ENCODE measurements at places on chromosomes 13 and 19.

DNA sequence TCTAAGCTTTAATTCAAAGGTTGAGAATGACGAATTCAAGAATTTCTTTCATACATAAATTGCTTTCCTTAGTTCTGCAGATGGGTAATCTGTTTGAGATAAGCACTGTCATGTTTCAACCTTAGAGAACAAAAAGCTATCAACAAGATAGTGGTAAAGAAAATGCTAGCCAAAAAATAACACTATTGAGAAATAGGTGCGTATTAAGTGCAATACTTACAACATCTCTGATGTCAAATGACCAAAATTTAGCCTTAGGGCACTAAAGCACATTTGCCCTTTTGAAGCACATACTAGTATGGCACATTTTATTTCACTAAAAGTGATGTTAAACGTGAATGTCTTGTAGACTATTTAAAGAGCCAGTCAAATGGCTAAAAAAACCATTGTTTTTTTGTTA, 4.9 kb downstream of the KBTBD6 start:
- no peak for ATAC-seq

GRCh38 chr13:36068991-36069390, 62.2 kb downstream of the DCLK1 start:
- ATAC-seq, result no peak

DNA sequence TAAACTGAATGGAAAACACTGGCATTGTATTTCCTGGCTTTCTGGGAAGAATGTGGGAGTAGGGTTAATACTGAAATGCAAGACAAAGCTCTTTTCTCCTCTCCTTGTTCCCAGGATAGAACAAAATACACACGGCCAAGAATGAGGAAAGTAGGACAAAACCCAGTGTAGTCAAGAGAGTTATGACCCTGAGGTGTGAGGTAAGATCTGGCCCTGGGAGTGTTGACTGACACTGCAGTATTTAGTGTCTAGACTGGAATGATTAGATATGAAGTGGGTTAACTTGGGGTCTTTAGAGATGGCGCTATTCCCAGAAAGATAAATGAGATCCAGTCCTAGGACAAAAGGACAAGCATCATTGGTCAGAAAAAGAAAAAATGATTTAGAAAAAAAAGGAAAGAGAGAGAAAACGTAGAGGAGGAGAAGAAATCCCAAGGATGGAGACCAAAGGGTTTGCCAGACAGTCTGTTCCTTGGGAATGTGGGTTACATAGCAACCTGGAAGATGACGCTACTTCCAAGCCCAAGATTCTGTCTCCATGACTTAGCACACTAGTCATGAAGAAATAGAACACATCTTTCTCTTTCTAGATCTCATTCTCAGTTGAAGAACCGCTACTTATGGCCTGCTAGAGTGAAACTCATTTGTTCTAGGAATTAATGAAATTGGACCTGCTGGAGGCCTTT, 543.6 kb upstream of the GPC6 start:
- ATAC-seq, result no peak

GRCh38 chr19:8608941-8609278, 1.6 kb downstream of the ADAMTS10 start:
- no peak for ATAC-seq

- ATAC-seq, result no peak
Measured at GRCh38 chr13:46698910-46699460, 98.0 kb downstream of the ESD start.

DNA sequence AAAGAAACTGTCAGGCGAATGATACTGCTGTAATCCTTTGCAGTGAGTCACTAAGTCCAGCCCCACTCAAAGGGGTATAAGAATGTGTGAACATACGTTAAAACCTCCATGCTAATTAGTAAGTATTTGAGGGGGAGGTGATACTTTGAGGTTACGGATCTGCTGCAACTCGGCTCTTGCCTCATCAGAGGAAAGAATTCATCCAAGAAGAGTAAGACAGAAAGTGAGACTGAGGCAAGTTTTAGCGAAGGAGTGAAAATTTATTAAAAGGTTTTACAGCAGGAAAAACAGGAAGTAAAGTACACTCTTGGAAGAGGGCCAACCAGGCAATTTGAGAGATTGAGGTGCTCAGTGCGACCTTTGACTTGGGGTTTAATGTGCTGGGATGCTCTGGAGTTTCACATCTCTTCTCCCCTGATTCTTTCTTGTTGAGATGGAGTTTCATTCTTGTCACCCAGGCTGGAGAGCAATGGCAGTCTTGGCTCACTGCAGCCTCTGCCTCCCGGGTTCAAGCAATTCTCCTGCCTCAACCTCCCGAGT, 9.8 kb downstream of the CLEC4M start:
- ATAC-seq, result peak; percentile 82

- ATAC-seq, result no peak
Measured at GRCh38 chr19:24099829-24100228, 12.8 kb downstream of the ZNF254 start.

GRCh38 chr13:20377720-20378119, 145.6 kb upstream of the GJB6 start:
- ATAC-seq, result no peak

Measured in stimulated activated memory B cell treated with anti-CD40 and anti-IgM and Interleukin-4, amounts not matched to agents 10 μg/mL and 1 μg/mL and 100 μg/mL, for 72 hours (primary cell).